ENCODE measurements at places on chromosomes 4 and X.

GRCh38 chr4:7260569-7260968, 68.2 kb downstream of the SORCS2 start:
- no peak for DNase-seq

- DNase-seq = no peak
Observed at GRCh38 chrX:13028871-13029636, 15.4 kb downstream of the FAM9C start.

- DNase-seq = no peak
Observed at GRCh38 chr4:114108869-114109268, 129.4 kb upstream of the ARSJ start.

- DNase-seq = no peak
Observed at GRCh38 chr4:186882293-186882692, 158.6 kb upstream of the FAT1 start.

DNA sequence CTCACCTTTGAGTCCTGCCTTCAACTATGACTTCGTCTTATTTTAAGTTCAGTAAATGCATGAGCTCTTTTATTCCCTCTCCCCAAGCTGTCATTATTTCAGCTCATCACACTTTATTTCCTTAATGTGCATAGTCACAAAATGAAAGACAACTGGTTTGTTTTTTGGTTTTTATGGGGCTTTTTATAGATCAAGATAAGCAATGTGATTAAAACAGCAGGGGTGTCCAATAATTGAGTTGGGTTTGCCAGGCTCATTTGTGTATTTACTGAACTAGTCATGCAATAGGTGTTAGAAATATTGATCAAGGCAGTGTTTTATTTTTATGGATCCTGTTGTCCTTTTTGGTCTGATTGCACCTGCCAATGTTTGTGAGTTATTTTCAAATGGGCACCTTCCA, 102.2 kb downstream of the FRMPD4 start:
- no peak for DNase-seq

- no peak for DNase-seq
Observed at GRCh38 chr4:17552427-17552826, 24.6 kb upstream of the LAP3 start.

- no peak for DNase-seq
Observed at GRCh38 chr4:57774171-57774570, 664.0 kb upstream of the IGFBP7 start.
